ENCODE measurements at places on chromosomes 3 and 15.

DNA sequence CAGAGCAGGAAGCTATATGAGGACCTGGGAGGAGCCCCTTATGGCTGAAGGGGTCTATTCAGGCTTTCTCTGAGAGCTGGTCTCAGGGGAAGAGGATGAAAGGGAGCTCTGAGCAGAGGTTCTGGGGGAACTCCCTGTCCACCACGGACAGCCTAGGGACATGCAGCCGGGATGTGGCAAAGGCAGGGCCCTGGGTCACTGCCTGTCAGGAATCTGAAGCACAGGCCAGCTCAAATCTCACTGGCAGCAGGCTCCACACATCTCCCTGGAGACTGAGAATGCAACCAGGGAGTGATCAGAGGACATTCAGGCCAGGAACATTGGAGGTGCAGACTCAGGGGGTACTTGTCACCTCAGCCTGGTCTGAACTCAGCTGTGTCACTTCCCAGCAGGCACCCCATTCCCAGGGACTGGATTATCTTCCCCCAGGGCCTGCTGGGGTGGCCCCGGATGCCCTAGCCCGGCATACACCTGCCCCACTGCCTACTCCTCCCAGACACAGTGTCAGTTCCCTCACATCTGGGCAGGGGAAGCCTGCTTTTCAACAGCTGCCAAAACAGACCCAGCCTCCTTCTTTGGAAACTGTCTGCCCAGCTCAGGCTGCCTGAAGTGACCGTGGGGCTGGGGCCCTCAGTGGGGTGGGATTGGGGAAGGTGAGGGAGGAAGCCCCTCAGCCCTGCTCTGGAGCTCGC, 18.3 kb upstream of the SEMA3F start:
- no peak for DNase-seq

DNA sequence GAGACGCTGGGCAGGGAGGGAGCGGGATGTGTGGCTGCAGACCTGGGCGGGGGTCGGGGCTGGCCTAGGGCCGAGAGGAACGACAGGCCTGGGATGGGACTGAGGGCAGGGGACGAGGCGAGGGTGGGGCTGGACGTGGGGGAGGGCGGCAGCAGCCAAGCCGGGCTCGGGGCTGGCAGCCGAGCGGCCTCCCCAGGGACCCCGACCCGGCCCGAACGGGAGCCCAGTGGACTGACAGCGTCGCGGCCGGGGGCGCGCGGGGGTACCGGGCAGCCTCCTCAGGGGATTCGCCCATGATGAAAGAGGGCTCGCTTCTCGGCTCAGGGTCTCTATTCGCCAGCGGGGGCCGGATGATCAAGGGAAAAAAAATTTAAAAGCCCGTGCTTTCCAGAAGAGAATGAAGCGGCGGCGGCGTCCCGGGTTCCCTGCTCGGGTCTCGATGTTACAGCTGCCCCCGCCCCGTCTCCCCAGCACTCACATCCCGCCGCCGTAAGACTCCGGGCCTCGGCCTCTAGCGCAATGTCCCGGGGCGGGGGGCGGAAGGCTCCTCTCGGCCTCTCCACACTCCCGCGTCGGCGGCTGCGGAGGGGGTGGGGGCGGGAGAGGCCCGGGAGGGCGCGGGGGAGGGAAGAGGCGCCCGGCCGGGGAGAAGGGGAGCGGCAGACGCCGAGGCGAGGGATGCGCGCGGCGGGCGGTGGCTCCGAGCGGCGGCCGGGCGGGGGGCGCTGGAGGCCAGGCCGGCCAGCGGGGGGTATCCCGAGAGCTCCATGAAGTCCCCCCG, 4.3 kb downstream of the PTH1R start:
- no peak for DNase-seq

- no peak for DNase-seq
These were observed 74.3 kb upstream of the SOX2 start for GRCh38 chr3:181637456-181637855.

GRCh38 chr3:151835751-151836525, 22.0 kb downstream of the AADAC start:
- DNase-seq: no peak

DNA sequence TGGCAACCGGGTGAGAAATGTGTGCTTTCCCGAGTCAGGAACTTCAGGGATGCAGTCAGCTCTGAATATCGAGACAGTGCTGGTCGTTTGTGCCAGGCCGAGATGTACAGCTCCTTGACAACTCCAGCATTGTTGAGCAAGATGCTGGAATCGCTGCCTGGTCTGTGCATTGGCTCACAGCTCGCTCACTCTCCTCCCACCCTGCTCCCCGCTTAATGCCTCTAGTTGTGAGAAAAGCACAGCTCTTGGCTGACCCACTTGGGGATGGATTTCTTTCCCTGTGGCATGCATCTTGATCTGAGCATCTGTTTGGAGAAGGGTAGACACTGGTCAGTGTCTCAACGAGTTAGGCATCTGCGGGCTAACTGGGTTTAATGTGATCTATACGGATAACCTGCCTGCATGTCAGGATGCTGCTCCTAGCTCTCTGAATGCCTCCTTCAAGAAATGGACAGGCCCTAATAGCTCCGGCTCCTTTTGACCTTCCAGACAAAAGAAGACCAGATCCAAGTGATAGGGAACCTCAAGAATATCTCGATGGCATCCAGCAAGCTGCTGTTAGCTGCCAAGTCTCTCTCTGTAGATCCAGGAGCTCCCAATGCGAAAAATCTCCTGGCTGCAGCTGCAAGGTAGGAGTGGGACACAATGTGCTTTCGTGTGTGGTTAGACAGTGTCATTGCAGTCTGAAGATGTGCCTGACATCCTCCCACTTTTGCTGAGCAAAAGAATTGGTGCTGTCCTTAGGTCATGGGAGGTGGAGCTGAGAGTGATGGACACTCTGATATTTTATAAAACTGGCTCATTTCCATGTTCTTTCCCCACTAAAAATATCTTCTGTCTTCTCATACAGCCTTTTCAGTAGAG, 302.2 kb upstream of the TPM1 start:
- DNase-seq: no peak

GRCh38 chr15:35557544-35557943, 11.6 kb upstream of the DPH6 start:
- no peak for DNase-seq

- DNase-seq: no peak
These were observed 14.6 kb downstream of the PP2D1 start for GRCh38 chr3:19997502-19997901.

DNA sequence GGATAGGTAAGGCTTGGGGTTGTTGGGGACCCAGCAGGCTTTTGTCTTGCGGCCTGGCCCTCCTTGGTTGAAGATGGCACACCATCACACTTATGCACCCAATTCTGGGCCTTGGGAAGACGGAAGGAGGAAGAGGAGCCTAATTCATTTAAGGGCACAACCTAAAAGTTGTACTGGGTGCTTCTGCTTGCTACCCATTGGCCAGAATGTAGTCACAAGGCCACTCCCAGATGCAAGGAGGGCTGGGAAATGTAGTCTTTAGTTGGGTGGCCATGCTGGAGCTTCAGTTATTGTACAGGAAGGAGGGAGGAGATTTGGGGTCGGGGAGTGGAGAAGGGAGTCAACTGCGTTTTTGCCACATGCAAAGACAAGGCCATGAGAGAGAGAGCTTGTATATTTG, 109.2 kb downstream of the TMEM266 start:
- no peak for DNase-seq

GRCh38 chr3:136343446-136343845, 93.3 kb downstream of the PCCB start:
- DNase-seq: no peak

DNA sequence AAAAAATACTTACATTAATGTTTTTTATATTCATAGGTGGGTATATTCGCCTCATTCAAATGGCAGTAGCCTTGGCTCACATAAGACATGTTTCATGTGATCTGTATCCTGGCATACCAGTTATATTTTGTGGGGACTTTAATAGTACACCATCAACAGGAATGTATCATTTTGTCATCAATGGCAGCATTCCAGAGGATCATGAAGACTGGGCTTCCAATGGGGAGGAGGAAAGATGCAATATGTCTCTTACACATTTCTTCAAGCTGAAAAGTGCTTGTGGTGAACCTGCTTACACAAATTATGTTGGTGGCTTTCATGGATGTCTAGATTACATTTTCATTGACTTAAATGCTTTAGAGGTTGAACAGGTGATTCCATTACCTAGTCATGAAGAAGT, 3.5 kb downstream of the PDE12 start:
- DNase-seq: no peak

- DNase-seq: no peak
These were observed 9.1 kb downstream of the GHRL start for GRCh38 chr3:10283638-10284037.

DNA sequence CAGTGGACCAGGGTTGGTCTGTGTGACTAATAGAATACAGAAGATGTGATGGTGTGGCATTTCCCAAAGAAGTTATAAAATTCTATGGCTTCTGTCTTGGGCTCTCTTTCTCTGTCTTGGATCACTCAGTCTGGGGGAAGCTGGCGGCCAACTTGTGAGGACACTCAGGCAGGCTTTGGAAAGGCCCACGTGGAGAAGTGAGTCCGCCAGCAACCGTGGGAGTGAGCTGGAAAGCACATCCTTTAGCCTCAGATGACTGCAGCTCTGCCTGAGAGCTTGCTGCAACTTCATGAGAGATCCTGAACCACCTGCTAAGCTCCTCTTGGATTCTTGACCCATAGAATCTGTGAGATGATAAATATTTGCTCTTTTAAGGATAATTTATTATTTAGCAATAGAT, 72.0 kb upstream of the RASGRP1 start:
- no peak for DNase-seq

DNA sequence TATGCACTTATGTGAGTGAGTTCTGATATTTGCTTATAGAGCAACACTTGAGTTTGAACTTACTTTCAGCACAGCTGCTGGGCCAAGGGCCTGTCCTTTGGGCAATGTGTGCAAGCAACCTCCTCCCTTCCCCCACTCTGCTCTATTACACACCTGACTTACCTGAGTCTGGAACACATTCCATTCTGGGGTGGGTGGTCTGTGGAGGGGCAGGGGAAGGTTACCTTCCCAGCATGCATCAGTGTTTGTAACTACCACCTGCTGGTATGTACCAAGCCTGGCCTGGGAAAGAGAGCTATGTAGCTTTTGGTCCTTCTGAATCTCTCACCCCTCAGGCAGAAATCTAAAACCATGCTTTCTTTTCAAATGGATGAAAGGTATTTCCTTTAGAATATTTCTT, 103.0 kb downstream of the ISL2 start:
- no peak for DNase-seq

DNA sequence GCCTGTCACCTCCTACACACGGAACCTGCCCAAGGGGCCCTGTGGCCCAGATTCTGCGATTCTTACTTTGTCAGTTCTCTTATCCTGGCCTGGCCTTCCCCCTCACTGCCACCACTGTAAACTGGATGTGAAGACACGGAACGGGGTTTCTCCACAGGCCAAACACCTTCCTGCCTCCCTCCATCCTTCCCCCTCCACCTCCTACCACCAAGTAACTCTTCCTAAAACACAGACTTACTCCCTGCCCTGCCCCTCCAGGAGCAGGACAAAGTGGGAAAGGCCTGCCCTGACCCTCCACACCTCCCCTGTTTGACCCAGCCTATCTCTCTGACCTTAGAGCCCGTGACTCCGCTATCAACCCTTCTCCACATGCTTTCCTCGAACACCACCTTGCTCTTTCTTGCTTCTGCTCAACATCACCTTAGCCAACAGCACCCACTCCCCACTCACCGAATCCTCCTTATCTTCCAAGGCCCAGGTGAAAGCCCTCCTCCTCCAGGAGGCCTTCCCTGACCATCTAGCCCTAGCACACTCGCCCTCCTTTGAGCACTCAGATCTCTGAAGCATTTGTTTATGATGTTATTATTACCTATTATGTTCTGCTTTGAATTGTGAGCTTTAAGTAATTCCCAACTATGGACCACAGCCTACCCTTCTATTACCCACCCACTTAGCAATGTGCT, 7.6 kb downstream of the CA12 start:
- DNase-seq: no peak

- no peak for DNase-seq
These were observed 62.7 kb downstream of the B3GNT5 start for GRCh38 chr3:183315739-183316138.

- no peak for DNase-seq
These were observed 12.1 kb upstream of the OXSR1 start for GRCh38 chr3:38153221-38153620.

DNA sequence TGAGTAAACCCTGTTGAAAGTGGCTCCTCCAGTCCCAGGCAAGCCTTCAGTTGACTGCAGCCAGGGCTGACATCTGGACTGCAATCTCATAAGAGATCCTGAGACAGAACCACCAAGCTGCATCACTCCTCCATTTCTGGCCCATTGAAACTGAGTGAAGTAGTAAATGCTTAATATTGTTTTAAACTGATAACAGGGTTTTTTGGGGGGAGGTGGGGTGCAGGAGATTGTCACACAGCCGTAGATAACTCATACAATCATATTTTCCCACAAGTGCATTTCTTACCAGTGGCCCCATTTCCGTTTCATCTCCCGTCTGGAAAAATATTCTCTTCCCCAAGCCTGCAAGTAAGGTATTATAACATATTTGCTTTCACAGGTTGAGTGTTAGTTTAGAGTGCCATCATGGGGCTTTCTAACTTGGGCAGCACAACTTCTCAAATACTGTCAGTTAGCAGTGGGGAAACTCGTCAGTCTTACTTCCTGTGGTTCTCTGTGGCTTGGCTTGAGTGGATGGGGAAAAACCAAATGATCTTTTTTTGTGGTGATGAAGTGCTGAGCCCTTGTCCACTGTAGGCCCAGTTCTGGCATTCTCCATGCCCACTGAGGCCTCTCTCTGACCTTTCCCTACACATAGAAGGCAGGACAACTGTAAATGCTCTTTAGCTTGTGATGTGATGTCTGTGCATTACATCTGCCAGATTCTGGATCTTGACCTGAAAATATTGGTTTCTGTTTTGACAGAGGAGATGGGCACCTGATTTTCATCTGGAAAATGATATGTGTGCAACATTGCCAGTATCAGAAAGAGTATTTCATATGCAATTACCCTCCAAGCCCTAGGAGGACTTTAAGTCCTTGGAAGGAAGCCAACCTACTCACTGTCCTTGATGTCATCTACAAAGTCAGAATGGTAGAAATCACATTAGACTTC, 90.1 kb upstream of the BHLHE40 start:
- no peak for DNase-seq

DNA sequence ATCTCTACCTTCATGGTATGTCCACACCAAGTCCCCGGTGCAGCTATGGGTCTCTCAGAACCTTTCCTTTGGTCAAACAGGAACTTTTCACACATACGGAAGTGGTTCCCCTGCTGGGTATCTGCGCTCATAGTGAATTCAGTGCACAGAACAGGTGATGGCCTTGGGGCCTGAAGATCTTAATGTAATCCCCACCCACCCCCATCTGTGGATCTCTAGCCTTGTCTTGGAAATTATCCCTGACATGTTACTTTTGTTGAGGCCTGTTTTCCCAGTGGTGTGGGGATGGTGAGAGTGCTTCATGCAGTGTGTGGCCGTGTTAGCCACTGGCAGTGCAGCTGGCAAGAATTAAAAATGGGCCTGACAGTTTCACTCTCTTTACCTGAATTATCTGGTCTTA, 71.9 kb upstream of the MYZAP start:
- DNase-seq: no peak
